ENCODE measurements at places on chromosomes 11 and 22. TPM values are rescaled to one million over a fixed set of nuclear protein-coding genes. Genes with fewer than 3 reads are reported as not detected.

GLYATL1B gene
- polyA plus RNA-seq: not detected

CRYBB3 gene
- not detected for polyA plus RNA-seq

DNA sequence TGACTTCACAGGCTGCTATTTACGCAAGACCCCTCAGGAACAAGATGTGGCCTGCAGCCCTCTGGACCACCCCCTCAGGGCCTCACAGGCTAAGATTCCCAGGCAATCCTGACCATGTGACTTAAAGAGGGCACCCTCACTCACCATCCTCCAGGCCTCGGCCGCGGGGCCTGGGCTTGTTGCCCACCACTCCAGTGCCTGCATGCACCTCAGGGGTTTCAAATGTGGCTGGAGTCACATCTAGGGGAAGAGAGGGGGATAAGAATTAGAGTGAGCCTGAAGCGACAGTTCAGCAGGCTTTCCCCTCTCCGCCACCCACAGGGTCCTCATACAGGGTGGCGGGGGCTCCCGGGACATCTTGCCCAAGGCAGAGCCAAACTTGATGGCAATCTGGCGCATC is 2.1 kb downstream of the ESS2 start:
- DNase-seq: no peak

DNA sequence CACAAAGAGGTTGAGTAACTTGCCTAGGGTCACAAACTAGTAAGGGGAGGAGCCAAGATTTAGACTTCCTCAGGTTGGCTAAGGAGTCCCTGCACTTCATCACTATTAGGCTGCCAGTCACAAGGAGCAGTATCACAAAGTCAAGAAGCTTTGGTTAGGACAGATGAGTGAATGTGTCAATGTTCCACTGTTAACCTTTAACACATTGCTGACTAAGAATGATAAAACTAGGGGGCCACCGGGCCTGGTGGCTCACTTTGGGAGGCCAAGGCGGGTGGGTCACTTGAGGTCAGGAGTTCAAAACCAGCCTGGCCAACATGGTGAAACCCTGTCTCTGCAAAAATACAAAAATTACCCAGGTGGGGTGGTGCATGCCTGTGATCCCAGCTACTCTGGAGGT is 32.0 kb downstream of the TMEM123 start:
- DNase-seq: no peak

DNA sequence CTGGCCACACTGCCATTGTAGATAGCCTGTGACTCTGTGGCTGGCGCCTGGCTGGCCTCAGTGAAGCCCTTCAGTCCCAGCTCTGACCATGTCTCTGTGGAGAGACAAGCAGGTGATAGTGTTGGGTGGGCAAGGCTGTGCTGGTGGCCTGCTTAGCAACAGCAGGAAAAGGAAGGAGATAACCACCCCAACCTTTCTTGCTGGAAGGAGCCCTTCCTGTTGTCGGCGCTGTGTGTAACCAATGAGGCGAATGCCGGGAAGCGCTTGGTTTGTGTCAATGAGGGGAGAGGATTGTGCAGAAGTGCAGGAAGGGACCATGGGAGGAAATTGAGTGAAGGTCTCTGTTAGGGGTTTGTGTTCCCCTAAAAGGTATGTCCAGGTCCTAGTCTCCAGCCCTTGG is 27.3 kb downstream of the PARVB start:
- DNase-seq: no peak

DNA sequence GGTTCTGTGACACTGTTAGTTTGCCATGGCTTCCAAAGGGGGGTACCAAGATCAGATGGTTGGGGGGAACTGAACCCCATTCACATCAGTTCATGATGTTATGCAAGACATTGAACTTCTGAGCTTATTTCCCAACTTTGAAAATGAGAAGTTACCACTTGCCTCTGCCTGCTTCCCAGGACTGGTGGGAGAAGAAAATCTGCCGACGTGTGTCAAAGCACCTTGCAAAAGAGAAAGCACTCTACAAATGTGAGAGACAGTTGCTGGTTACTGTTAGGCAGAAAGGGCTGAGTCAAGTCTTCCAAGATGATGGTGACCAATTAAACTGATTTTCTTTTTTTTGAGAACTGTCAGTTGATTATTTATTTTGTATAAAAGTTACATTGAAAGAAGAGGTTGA is 45.6 kb downstream of the SMCO4 start:
- DNase-seq: no peak

SMIM35 gene
- 1.1 TPM for polyA plus RNA-seq

CCDC87 gene
- polyA plus RNA-seq: 1.2 TPM

GRCh38 chr11:117662255-117662654 is 134.8 kb downstream of the DSCAML1 start:
- no peak for DNase-seq

DNA sequence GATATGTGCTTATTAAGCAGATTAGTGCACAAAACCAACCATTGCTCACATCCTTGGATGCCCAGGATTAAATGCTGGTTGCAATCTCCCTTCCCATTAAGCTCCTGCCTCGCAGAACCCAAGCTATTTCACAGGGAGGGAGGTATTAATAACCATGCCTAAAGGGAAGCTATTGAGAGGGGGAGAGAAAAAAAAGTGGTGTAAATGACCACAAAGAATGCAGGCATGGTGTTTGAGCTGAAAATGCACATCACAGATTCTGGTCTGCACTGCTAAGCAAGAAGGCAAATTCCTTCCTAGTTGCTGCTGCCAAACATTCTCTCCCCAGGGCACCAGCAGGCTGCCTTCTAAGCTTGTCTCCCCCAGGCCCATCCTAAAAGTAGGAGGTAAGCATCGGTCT is 92.0 kb upstream of the ISX start:
- peak; percentile 3 for DNase-seq

- DNase-seq: peak; percentile 26
Measured at GRCh38 chr11:93849751-93850593, 446 bp downstream of the VSTM5 start.

DNA sequence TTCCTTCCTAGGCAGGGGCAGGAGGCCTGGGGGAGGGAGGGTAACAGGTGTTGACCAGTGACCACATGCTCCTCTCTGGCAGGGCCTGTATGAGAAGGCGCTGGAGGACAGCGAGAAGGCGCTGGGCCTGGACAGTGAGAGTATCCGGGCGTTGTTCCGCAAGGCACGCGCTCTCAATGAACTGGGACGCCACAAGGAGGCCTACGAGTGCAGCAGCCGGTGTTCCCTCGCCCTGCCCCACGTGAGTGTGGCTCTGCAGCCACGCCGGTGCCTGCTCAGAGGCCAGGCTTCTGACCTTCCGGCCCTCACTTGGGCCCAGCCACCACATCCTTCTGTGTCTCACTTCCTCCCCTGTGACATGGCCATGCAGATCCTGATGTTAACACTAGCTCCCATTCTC is 25.8 kb downstream of the ZC3H7B start:
- DNase-seq: no peak

DNA sequence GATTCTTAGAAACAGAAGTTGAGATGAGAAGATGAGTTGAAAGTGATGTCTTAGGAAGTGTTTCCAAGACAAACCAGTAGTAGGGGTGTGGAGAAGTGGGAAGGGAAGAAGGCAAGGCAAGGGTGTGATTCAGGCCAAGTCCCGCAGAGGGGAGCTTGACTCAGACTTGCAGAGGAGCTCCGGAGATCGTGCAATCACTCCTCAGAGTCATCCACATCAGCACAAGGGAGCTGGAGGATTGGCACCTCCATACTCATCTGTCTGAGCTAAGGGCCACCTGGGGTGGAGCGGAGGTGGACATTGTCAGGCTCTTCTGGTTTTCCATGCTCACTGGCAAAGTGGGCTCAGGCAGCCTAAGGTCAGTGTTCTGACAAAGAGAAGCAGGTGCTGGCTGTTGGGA is 44.4 kb downstream of the CHRDL2 start:
- DNase-seq: no peak

DNA sequence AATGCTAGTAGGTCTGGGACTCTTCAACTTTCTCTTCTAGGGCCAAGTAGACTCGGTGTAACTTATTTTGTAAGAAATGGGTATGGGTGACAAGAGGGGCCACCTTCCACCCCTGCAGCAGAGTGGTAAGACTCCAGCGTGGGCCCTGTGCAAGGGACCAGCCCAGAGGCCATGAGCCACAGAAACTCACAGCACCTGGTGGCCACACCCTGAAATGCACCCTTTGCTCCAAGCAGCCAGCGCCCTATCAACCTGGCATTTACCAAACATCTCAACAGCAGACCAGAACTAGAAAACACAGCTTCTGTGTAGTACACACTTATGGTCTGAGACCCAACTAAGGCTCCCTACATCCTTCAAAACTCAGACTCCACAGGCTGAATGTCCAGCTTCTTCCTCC is 5.7 kb downstream of the CDCA5 start:
- no peak for DNase-seq

SYT13 gene
- polyA plus RNA-seq: 82.2 TPM

GRCh38 chr11:73729594-73730206 is 31.2 kb downstream of the RAB6A start:
- no peak for DNase-seq

DNA sequence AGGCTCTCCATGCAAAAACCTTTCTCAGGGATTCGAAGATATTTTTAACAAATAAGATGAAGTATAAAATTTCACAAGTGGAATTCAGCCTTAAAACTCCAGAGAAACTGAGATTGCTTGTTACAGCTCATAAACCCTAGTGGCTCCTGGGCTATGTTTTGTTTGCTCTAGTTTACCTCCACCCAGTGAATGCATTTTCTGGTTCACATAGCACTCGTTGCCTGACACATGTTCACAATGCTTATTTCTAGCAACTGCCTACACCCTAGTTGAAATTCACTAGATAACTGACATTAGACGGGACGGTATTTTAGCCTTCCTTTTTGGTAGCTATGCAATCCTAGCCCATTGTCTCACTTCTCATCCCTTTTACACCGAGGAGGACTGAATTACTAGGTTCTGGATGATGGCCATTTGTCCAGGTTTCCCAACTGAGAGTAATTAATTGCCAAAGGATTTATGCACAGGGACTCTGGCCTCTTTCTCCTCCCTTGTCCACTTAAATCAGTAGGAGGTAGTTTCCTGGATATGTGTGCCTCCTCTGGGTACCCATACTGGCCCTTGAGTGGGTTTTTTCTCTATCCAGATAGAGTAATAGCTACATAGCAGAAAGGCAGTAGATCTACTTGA is 951.6 kb downstream of the DLG2 start:
- no peak for DNase-seq

GRCh38 chr11:11777897-11778296 is 63.9 kb upstream of the USP47 start:
- no peak for DNase-seq

DNA sequence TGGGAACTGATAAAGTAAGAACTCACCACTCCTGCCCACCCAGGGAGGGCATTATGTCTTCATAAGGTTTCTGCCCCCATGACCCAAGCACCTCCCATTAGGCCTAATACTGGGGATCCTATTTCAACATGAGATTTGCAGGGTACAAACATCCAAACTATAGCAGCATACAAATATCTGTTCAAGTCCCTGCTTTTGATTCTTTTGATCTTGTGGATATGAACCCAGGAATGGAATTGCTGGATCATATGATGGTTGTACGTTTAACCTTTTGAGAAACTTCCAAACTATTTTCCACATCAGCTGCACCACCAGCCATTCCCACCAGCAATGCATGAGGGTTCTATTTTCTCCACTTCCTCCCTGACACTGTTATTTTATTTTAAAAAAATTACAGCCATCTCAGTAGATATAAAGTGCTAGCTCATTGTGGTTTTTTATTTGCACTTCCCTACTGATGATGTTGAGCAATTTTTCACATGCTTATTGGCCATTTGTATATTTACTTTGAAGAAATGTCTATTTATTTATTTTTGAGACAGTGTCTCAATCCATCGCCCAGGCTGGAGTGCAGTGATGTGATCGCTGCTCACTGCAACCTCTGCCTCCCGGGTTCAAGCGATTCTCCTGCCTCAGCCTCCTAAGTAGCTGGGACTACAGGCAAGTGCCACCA is 7.1 kb upstream of the ATG16L2 start:
- no peak for DNase-seq

INPP5J gene
- polyA plus RNA-seq: 5.6 TPM

RFPL1 gene
- polyA plus RNA-seq: not detected

Measured in brain (organoid and tissue), 16 donors.